ENCODE measurements at places on chromosomes 6 and 20. TPM values are rescaled to one million over a fixed set of nuclear protein-coding genes. Genes with fewer than 3 reads are reported as not detected.

DNA sequence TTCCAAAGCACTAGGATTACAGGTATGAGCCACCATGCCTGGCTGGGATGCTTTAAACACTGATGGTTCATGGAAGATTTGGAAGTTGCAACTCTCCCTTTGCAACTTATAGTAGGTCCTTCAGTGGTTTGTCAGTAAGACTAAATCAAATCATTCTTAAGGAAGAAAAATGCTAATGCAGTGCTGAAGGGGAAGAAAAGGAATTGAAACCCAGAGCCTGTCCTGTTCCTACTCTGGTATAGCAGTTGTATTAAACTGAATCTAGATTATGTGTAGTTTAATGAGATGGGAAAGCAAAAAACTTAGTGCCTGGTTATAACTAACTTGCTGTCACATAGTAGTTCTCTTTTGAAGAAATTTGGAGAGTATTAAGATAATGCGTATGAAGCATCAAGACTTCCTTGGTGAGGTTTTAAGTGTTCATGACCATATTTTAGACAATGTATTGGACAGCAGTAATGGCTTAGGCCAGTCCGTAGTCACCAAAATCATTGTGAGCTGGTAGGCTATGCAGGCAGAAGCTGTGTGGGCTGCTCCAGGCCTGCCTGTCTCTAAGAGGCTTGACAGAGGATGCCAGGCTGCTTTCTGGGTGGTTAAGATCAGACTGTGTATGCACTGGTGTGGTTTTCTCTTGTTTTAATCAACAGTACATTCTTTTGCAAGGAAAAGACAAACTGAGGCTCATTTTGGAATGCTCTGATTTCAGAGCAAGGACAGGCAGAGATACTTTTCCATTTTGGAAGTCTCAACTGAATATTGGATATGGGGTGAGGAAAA, 14.0 kb downstream of the PAQR8 start:
- DNase-seq: no peak

- no peak for DNase-seq
Measured at GRCh38 chr6:44430326-44430725, 42.8 kb downstream of the CDC5L start.

Gene PPP1R3D
- 16.1 TPM for total RNA-seq

Gene AURKA
- 5.4 TPM for total RNA-seq

Gene ATP5F1E
- total RNA-seq: 9.9 TPM

DNA sequence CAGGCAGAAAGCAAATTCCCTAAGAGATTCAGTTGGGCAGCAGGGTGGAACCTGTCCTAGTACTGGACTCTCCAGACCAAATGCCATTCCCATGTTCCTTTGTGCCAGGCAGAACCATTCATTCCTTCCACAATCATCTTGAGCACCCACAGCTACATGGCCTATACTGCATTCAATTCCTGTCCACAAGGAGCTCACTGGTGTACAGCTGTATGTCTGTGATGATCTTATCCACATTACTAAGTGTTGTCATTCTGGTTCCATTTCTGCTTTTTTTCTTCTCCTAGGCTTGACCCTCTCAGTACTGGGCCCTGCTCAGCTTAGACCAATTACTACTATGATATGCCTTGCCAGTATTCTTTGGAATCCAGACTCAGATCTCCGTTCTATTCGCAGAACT, 27.5 kb downstream of the MAN1A1 start:
- DNase-seq: no peak

Gene TBX18
- 1.1 TPM for total RNA-seq

Gene RAET1L
- total RNA-seq: 1.2 TPM

Gene MUC22
- not detected for total RNA-seq

DNA sequence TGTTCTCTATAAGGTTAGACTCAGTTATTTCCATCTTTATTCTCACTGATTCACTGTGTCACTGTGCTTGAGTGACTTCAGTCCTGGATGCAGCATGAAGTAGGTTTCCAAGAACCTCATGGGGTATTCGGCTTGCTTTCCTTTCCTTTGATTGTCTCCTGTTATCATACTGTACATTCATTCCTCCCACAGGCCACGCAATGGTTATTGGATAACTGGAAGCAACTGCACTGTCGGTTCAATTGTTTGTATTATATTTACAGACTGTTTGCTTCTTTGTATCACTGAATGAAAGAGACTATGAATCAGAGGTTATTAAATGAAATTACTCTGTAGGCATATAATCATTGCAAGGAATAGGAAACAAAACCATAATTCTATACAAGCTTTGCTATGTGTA, 129.4 kb downstream of the MAP7 start:
- no peak for DNase-seq

GRCh38 chr6:14921878-14922671, 323.8 kb upstream of the JARID2 start:
- DNase-seq: peak; percentile 47

Gene PCK1
- 0.12 TPM for total RNA-seq

- DNase-seq: peak; percentile 93
Measured at GRCh38 chr20:8094415-8094818, 37.6 kb upstream of the PLCB1 start.

DNA sequence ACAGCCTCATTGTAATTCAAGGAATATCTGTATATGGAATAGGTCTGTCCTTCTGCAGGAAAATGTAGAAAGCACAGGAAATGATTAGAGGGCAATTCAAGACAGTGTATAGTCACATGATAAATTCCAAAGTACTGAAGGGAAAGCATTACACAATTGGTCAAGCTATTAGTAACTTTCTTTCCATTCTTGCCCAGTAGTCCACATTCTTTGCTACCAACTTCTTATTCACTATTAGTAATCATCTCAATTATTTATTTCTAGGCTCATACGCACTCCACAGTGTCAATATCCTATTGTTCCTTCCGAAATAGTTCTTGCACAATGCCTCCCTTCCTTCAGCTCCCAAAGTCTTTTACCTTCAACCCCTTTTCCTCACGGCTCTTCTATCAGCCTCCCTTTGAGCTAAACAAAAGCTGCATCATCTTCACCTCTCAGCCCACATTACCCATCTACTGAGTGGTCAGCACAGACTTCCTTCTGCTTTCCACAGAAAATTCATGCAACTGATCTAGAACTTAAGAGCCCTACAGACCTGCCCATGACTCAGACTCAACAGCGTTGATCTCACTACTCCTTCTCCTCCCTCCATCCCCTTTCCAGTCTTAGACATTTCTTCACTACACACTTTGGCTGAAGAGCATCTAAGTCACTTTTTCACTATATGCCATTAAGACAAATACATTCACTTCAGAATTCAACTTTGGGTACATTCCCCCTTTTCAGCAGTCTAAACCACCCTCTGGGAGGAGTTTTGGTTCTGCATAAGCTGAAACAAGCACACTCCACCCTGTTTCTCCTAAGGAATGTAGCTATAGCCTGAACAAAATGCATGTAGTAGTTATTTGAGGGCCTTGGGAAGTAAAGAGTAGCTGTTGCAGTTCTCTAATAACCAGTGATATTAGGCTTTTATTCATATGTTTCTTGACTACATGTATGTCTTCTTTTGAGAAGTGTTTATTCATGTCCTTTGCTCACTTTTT, 157.9 kb downstream of the KIF16B start:
- DNase-seq: no peak

Gene CCM2L
- 4.4 TPM for total RNA-seq

DNA sequence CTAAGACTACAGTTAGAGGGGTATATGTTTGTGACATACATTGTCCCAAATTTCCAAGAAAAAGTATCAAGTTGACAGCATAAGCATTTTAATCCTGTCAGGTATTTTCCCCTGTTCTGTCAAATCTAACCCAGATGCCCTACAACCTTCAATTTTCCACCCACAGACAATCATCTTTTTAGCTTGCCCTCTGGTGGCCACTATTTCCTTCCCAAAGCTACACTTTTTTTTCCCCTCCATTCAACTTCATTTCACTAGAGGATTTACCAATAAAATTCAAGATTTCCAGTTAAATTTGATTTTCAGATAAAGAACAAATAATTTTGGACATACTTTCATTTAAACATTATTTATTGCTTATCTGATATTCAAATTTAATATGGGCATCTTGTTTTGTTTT, 286.6 kb downstream of the TENT5A start:
- DNase-seq: no peak

DNA sequence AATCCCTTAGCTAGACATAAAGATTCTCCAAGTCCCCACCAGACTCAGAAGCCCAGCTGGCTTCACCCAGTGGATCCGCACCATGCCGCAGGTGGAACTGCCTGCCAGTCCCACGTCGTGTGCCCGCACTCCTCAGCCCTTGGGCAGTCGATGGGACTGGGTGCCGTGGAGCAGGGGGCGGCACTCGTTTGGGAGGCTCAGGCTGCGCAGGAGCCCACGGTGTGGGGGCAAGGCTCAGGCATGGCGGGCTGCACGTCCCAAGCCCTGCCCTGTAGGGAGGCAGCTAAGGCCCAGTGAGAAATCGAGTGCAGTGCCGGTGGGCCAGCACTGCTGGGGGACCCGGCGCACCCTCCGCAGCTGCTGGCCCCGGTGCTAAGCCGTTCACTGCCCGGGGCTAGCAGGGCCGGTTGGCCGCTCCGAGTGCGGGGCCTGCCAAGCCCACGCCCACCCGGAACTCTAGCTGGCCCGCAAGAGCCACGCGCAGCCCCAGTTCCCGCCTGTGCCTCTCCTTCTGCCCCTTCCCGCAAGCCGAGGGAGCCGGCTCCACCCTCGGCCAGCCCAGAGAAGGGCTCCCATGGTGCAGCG, 95.9 kb upstream of the DTNBP1 start:
- DNase-seq: no peak

GRCh38 chr20:24634855-24635254, 165.4 kb downstream of the SYNDIG1 start:
- no peak for DNase-seq

Gene PTGIS
- total RNA-seq: 2.3 TPM

Gene TMEM151B
- total RNA-seq: 0.42 TPM

Gene B3GAT2
- total RNA-seq: not detected

Data from lower leg skin (tissue), 4 donors.